ENCODE measurements at places on chromosomes 2 and 18. TPM values are rescaled to one million over a fixed set of nuclear protein-coding genes. Genes with fewer than 3 reads are reported as not detected.

Gene GORASP2
- polyA plus RNA-seq, result 90.3 TPM

Gene POU3F3
- polyA plus RNA-seq, result 106 TPM

Gene SP140
- polyA plus RNA-seq, result 0.24 TPM

Gene ZNF516
- 58.6 TPM for polyA plus RNA-seq

Gene FEV
- polyA plus RNA-seq, result not detected

Gene IL36B
- not detected for polyA plus RNA-seq

Gene PJVK
- polyA plus RNA-seq, result 23.4 TPM

Gene ANKRD30BL
- polyA plus RNA-seq, result 1.4 TPM

Gene CNDP1
- polyA plus RNA-seq, result 1.7 TPM

Gene PRKCE
- 9.2 TPM for polyA plus RNA-seq

Gene SLC38A11
- 26.2 TPM for polyA plus RNA-seq

GRCh38 chr2:15652801-15653200 lies 61.1 kb downstream of the DDX1 start:
- DNase-seq, result no peak

DNA sequence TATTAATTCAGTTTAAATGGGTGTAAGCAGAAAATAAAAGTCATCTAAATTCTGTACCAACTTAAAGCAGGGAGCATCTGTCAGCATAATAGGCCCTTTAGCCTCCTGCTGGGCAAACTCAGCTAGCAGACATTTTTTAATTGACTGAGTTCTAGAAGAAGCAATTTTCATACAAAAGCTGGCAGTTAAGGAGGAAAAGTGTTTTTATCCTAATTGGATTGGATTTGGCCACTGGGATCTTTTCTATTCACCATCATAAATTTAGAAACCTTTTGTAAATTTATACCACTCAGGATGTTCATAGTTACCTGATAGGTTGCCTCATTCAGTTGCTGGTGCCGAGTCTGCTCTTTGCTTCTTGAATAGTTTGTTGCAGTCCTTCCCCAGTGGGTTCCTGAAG lies 262.7 kb upstream of the FSIP2 start:
- DNase-seq, result no peak

- DNase-seq, result no peak
Observed at GRCh38 chr2:230784795-230785194, 72.2 kb downstream of the CAB39 start.

DNA sequence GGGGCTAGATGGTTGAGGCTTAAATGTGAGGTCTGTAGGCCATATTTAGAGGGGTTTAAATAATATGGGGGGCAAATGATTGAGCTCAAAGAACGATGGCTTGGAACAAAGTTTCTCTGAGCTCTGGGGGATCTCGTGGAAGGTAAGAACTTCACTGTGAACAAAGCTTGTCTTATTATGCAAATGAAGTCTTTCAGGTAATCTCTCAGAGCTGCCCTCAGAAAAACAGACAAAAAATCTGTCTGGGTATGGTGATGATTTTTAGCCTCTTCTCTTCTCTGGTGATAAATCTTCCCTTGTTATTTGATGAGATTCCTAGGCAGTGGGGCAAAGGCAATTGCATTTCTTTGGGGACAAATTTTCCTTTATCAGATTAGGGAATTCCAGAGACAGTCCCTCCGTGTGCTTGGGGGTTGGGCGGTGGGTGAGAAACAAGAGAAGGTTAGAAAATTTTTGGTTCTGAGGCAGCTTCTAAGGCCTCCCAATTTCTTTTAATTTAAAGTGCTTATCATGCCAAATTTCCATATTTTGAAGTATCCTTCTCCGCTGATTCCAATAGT lies 760.4 kb downstream of the TSN start:
- no peak for DNase-seq

DNA sequence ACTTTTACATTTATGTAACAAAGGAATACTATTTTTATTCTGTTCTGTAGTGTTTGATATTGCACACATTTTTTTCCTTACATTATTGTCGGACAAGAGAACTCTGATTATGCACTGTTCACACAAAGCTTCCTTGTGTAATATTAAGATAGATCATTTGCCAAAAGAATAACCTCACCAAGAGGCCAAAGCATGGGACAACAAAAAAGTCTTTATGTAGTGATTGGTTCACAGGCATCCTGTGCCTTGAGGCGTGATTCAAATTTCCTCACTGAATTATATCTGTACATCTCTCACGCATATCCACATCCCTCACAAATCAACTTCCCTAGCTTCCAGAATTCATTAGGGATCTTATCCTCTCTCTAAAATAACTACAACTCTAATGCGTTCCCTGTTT lies 642.7 kb downstream of the NR4A2 start:
- no peak for DNase-seq

GRCh38 chr2:88481691-88482336 lies 29.3 kb upstream of the FOXI3 start:
- DNase-seq, result no peak

DNA sequence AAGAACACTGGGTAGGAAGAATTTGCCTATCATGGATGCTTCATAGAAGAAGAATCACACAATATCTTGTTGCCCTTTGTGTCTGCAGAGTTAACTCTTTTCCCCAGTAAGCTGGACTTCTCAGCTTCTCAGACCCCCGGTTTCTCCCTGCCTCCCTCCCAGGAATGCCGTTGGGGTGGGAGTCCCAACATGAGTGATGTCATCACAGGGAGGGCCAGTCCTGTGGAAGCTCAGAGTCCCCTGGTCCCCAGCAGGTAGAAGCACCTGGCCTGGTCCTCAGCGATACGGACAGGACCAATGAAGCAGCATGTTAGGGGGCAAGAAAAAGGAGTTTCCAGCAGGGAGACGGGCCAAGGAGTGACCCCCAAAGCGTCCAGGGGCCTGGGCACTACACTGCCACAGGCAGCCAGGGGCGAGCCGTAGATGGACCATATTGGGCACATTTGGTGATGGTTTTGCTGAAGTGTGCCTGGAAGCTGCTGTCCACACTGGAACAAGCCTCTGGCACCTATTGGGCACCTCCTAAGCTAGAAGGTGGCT lies 235.9 kb upstream of the SMAD2 start:
- no peak for DNase-seq

DNA sequence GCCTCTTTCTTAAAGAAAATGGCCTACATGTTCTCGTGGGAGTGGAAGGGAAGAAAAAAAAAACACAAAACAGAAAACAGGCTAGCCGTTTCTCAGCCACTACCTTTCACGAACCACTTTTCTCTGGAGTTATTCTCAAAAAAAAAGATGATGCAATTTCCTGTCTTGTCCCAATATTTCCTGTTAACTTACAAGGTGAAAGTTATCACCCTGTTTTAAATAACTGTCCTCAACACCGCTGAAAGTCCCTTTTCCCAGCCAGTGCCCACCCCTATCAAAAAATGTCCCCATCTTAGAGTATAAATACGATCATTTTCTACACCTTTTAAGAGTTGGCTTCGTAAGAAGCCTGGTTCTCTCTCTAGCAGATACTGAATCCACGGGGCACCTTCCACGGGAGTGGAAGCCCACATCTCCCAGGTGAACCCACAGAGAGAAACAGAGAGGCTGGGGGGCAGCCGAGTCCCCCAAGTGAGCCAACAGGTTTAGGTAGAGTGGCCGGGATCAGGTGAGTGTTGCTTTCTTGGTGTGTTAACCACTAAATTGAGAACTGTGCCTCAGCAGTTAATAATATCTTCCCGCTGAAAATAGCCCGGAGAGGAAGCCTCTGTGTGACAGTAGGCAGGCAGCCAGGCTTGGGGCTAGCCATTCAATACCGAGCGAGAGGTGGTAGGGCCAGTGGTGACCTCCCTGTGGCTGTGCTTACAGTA lies 15.9 kb downstream of the SMAD7 start:
- DNase-seq, result no peak

GRCh38 chr18:27004056-27004829 lies 138.7 kb upstream of the AQP4 start:
- no peak for DNase-seq

GRCh38 chr2:146214394-146214929 lies 1630.4 kb upstream of the ACVR2A start:
- DNase-seq, result no peak

- DNase-seq, result no peak
Observed at GRCh38 chr2:39595116-39595515, 70.6 kb upstream of the TMEM178A start.

- DNase-seq, result no peak
Observed at GRCh38 chr2:121346407-121346806, 61.4 kb upstream of the TFCP2L1 start.

Measured in left renal cortex interstitium (tissue), 4 donors.